ENCODE measurements at places on chromosomes 5 and 9.

- DNase-seq, result no peak
Observed at GRCh38 chr9:112031400-112031799, 134.8 kb downstream of the UGCG start.

- no peak for DNase-seq
Observed at GRCh38 chr5:33507426-33507825, 66.7 kb downstream of the TARS1 start.

DNA sequence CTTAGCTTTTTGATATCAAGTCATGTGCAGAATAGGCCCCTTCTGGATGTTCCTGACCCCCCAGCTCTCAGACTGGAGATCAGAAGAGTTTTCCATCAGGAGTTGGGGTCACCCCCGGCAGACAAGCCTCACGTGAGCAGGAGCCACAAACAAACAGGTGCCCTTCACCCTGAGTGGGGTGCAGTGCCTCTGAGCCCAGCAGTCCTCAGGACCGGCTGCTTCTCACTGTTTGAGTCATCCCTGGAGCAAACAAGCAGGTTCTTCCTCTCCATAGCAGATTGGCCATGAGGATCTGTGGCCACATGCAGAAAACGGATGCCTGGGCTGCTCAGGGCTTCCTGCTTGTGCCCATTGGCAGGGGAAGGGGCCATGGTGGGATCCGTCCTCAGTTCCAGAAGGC, 47.0 kb downstream of the LRSAM1 start:
- DNase-seq, result no peak

- peak; percentile 28 for DNase-seq
Observed at GRCh38 chr9:136618580-136619547, 43.9 kb upstream of the EGFL7 start.

GRCh38 chr5:129057329-129057728, 37.2 kb upstream of the ISOC1 start:
- no peak for DNase-seq

DNA sequence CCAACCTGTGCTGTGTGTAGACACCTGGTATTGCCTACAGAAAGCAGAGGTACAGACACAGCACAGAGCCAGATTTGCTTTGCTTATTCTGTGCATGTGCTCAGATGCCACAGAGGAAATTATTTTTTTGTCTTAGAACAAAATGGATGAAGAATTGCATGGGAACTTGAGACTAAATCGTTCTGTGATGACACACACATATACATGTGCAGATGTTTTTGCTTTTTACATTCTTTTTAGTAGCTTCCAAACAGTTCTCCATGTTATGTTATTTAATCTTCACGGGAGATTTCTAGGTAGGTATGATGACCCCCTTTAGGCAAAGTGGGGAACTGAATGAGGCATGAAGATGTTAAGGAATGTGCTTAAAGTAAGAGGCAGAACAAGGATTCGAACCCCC, 221.5 kb upstream of the PANK3 start:
- DNase-seq, result no peak

DNA sequence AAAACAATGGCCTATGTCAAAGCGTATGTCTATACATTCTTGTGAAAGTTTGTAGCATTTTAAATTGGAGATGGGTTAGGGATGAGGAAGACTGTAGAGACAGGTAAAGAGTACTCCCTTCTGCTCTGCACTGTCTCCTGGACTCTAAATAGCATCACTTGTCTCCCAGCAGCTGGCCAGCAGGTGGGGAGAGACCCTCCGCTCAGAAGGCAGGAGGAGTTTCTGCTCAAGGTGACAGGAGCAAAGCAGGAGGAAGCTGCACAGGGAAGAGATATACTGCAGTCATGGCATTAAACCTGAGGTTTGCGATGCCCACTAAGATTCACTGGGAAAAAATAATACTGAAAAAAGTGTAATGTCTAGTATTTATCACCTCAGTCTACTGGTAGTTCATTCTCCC, 10.7 kb upstream of the ASTN2 start:
- no peak for DNase-seq

- DNase-seq, result no peak
Observed at GRCh38 chr9:78778318-78778717, 481.4 kb downstream of the PSAT1 start.

DNA sequence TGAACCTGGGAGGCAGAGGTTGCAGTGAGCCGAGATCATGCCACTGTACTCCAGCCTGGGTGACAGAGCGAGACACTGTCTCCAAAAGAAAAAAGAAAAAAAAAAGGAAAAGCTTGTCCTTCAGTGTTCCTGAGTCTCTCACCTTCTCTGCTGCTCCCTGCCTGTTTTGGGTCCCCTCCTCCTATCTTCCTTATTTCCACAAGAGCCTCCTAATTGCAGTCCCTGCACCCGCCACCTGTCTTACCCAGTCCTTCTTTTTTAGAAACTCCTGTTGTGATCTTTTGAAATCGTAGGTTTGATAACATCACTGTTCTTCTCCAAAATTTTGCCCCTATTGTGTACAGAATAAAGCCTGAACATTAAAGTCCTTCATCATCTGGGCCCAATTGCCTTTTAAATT, 234.9 kb downstream of the SH3GL2 start:
- no peak for DNase-seq

- peak; percentile 92 for DNase-seq
Observed at GRCh38 chr9:15510789-15511575, at the start of gene PSIP1. TSS of gene PSIP1 (minus strand) at chr9:15510970. CDS start at chr9:15510188, 782 bp downstream.

DNA sequence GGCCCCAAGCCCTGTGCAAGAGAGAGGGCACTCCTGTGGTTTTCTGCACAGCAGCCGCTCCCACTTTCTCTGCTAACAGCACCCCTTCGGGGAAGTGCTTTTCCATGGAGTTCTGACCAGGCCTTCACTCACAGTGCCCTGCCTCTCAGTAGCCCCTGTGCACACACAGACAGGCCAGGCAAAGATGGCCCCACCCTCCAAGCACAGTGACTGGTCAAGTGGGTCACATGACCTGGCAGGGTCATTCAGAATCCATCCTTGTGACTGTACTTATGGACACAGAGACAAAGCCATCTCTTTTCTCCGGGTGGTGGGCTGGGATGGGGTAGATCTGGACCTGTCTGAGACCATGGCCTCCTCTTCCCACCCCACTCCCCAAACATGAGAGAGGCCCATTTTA, 82.5 kb downstream of the PSD2 start:
- DNase-seq, result no peak

GRCh38 chr5:32520356-32520755, 65.0 kb upstream of the SUB1 start:
- DNase-seq, result no peak

GRCh38 chr9:133493428-133493827, 14.5 kb upstream of the SLC2A6 start:
- no peak for DNase-seq

DNA sequence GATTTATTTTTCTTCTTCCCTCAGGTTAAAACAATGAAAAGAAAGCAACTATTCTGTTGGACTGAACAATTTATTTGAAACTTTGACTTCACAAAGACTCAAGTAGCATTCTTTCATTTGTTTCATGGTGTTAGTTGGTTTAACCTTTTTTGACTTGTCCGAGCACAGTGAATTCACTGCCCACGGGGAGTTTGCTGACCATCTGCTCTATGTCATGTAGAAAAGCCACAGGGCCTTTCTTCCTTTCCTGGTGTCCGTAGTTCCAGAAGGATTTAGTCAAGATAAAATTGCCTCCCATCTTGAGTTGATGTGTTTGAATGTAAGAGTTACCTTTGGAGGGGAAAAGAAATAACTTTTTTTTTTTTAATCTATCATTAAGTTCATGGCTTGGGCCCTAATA, 55.1 kb upstream of the ZNF608 start:
- DNase-seq, result no peak

GRCh38 chr9:10071579-10071978, 541.2 kb downstream of the PTPRD start:
- DNase-seq, result no peak

DNA sequence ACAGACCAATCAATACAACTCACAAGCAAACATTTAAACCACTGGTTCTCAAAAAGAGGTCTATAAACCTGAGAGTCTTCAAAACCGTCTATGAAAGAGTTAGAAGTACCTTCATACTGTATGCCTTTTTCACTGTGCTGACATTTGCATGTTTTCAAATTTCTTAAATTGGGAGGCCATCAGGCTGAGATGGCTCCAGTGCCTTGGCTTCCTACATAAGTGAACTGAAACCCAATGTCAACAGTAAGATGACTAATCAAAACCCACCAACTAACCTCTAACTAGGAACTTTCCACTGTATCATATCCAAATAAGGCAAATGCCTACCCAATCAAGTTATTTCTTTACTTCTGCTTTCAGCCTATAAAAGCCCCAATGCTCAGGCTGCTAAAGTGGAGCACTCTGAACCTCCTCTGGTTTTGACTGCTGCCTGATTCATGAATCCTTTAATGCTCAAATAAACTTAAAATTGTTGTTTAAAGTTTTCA, 35.1 kb downstream of the FAM13B start:
- no peak for DNase-seq

DNA sequence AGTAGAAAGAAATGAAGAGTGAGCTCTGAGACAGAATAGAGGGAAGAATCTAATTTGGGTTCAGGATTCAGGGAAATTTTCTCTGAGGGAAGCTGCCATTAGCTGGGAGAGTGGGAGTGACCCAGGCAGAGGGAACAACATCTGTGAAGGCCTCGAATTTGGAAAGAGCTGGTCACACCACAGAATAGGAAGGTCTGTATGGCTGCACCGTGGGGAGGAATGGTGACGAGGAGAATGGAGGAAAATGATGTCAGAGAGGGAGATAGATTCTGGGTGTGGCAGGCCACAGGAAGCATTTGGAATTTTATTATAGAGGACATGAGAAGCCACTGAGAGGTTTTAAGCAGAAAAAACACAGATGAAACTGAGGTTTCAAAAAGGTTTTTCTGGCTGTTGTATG, 98.5 kb downstream of the MAMDC2 start:
- DNase-seq, result no peak

DNA sequence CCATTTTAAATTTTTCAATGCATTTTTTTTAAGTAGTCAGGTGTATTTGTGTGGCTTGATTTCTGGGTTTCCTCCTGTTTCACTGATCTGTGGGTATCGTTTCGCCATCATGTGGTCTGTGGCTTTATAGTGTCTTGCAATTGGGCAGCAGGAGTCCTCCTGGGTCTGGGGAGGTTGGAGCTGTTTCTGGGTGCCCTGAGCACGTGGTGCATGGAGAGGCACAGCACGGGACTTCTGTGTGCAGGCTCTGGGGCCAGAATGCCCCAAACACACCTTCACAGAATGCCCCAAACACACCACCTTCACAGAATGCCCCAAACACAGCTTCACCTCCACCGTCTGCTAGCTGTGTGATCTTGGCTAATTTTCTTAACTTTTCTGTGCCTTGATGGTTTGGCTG, 82.6 kb upstream of the COL5A1 start:
- DNase-seq, result peak; percentile 31

DNA sequence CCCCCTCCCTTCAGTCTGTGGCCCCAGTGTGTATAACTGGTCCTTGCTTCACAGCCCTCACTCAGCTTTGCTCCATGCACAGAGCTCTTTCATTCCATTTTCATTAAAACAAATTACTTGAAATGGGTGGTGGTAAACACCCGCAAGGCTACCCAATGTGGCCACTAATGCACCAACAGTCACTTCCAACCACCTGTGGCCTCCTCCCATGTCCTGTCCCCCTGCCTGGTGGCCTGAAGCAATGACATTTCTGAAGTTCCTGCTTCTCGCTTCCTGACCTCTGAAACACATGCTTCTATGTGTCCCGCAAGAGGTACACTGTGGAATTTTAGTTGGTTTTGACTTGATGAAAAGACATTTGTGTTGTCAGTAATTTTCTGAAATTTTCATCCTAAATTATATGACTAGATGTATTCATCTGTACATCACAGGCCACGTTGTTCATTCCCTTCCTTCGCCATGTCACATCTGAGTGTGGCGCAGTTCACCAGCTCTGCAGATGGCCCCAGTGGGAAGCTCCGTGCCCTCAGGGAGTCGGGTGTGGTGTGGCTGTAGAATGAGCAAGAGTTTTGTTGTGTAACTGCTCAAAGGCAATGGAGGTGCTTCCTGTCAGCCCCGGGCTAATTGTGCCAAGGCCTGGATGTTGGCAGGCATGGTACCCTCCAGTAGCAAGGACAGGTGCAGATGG, 9.6 kb downstream of the ROPN1L start:
- no peak for DNase-seq

- DNase-seq, result no peak
Observed at GRCh38 chr5:142817949-142818431, 47.8 kb downstream of the ARHGAP26 start.

DNA sequence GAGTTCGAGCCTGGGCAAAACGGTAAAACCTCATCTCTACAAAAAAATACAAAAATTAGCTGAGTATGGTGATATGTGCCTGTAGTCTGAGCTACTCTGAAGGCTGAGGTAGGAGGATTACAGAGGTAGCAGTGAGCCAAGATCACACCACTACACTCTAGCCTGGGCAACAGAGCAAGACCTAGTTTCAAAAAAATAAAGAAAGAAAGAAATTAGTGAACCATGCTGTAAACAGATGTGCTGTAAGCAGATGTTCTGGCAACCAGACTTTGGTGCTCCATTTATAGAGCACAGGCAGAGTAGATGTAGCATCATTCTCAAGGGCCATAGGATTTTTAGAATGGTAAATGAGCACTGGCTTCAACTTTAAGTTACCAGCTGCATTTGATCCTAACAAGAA, 115.4 kb downstream of the ST8SIA4 start:
- DNase-seq, result no peak

DNA sequence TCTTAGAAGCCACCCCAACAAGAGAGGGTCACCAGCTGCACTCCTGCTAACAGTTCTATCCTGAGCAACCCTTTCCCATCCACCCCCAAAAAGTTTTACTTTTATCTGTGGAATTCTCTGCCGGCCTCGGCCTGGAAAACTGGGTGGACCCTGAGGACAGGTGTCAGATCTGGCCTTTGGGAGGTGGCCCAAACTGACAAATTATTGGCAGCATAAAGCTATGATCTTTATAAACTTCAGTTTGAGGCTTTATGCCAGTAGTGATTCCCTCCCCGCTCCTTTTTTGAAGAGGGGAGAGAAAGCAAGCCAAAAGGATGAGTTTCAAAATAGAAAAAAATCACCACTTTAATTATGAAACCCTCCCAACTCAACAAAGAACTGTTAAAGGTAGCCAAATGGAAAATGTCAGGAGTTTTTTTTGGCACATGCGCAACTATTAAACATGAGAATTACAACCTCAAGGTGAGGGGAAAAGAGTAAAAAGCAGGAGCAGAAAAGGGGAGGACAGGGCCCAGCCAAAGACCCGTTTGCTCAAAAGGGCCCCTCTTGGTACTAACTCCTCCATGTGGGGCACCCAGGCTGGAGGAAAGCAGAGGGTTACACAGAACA, 49.4 kb downstream of the FBXW11 start:
- DNase-seq, result no peak

DNA sequence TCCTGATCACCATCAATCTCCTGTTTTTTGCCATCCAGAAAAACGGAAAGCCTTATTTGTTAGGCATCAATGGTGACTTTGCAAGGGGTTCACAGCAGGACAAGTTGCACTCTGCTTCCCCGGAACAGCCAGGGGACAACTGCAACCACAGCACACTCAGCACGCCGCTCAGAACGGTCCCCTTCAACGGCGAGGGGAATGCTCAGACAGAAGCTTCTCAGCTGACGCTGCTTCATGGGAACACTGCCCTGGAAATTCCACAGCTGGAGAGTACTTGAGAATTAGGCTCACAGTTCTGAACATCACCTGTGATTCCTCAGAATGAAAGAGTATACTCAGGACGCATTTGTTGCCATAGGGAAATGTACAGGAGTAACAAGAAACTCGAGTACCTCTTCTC, 40.1 kb upstream of the PLPP6 start:
- no peak for DNase-seq
